Astrocyte of the hippocampus (primary cell): ENCODE measurements at places on chromosomes 12 and 14.

DNA sequence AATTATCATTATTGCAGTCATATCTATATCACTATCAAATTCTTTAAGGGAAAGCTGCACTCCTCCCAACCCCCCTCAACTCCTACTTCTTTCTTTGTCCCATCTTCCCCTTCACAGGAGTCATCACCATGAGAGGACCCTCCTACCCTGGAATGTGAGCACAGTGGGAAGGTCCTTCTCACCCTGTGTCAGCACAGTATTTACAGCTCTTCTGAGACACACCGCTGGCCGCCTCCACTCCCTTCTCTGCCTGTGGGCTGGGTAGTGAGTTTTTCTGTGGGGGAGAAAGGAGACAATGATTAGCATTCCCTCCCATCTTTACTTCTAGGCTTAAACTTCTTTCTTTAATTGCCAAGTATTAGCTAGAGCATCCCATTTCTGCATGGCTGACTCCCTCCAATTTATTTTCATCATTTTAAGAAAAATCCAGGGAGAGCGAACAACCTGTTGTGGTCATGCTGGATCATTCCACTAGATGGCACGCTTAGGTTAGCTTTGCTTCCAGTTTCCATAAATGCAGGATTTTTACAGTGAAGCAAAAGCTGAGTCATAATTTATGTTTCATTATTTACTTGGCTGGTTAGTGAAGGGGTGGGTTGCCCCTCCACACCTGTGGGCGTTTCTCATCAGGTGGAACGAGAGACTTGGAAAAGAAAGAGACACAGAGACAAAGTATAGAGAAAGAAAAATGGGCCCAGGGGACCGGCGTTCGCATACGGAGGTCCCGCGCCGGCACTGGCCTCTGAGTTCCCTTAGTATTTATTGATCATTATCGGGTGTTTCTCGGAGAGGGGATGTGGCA is 188.5 kb downstream of the ALX1 start:
- peak; percentile 76 for DNase-seq

GRCh38 chr12:58081488-58081887 is 140.1 kb downstream of the ATP23 start:
- no peak for DNase-seq

- DNase-seq, result peak; percentile 1
Observed at GRCh38 chr14:41749429-41749828, 142.8 kb downstream of the LRFN5 start.

DNA sequence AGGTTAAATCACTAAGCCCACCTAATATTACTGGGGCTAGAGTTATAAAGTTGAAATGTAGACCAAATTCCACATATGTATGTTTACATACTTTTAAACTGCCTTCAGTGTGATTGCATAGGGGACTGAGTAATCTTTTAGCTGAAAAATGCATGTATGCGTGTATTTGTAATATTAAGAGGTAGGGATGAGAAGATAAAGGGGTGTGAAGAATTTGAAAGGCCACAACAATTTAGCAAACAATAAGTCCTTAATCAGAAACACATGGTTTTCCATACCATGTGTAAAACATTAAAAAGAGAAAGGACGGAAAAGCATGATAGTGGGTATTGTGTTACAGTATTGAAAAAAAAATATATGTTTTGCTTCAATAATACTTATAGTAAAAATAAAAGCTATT is 919.9 kb upstream of the FLRT2 start:
- no peak for DNase-seq

GRCh38 chr14:28323951-28324741 is 442.4 kb upstream of the FOXG1 start:
- DNase-seq, result no peak
